ENCODE measurements at places on chromosomes 7 and 10. TPM values are rescaled to one million over a fixed set of nuclear protein-coding genes. Genes with fewer than 3 reads are reported as not detected.

Gene C10orf53
- not detected for total RNA-seq

Gene NKX6-2
- total RNA-seq, result not detected

DNA sequence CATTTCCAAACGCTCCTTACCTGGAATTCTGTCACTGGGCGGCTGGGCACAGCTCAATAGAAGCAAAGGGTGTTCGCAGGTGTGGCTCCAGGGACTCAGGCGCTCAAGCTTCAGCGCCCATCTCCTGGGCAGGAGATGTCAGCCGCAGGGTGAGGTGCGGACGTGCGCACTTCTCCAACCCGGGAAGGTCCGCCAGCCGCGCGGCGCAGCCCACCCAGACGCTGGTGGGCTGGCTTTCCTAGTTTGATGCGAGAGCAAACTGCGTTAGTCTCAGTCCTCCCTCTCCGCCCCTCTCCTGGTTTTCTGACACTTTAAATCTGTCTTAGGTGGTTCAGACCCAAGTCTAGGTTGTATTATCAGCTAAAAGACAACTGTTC lies 267 bp downstream of the CALCR start:
- no peaks in the 10 kb centered on the region for H3K4me1 ChIP-seq
- H3K36me3 ChIP-seq, result no peaks in the 10 kb centered on the region
- H3K4me3 ChIP-seq, result no peak overlapping the region
- DNase-seq, result no peak
- H3K27me3 ChIP-seq, result no peaks in the 10 kb centered on the region
- H3K27ac ChIP-seq, result no peak overlapping the region

DNA sequence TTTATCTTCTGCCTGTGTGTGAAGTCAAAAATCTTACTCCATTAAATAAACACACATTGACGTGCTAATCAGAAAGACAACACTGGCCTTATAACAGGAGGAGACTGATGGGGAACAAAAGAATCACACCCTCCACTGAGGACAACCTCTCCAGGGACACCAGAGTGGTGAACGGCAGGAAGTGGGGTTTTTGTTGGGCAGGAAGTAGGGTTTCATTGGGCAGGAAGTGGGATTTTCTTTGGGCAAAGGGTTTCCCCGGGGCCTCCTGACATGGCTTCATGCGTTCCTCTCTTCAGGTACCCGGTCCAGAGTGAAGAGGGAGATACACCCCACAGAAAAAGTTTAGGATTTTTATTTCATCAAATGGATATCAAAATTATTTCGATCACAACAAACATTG lies 30.6 kb downstream of the ADARB2 start:
- DNase-seq, result no peak
- no peak overlapping the region for H3K27ac ChIP-seq
- H3K36me3 ChIP-seq, result no peaks in the 10 kb centered on the region
- H3K27me3 ChIP-seq, result no peaks in the 10 kb centered on the region
- no peak overlapping the region for H3K4me3 ChIP-seq

DNA sequence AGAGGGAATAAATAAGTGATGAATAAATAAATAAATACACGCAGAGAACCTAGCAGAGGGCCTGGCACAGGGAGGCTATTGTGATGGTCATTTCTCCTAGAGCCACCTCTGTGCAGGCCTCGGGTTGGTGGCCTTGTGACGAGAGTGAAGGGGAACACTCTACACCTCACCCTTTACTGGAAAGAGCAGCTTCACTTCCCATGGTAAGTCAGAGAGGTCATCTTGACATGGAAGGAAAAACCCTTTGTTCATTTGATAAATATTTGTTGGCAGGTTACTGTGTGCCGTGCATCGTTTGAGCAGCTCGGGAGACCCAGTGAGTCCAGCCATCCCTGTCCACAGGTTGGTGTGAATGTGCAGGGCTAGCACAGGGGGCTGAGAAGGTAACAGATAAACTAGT lies 70.2 kb upstream of the PODXL start:
- DNase-seq, result no peak
- no peaks in the 10 kb centered on the region for H3K36me3 ChIP-seq
- H3K27me3 ChIP-seq, result no peaks in the 10 kb centered on the region
- H3K27ac ChIP-seq, result no peak overlapping the region
- H3K4me3 ChIP-seq, result no peak overlapping the region

DNA sequence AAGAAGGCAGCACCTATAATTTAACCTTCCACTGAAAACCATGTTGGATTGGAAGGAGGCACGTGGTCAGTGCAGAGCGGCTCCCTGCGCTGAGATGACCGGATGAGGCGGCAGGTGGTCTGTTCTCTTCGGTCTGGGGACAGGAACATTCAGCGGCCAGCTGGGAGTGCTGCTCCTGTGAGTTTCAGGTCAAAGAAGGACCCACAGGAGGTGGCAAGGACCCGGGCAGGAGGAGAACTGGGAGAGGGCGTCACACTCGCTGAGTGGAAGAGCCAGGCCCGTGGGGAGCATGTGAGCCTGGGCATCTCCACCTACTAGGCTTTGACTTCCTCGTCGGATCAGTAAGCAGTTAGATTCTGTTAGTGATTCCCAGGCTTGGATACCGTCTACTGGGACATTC lies 113.4 kb upstream of the SHH start:
- no peaks in the 10 kb centered on the region for H3K27me3 ChIP-seq
- no peak overlapping the region for H3K27ac ChIP-seq
- no peaks in the 10 kb centered on the region for H3K36me3 ChIP-seq
- H3K4me1 ChIP-seq, result no peaks in the 10 kb centered on the region
- H3K4me3 ChIP-seq, result no peak overlapping the region
- no peak for DNase-seq

GRCh38 chr10:112701211-112701877 lies 248.7 kb upstream of the TCF7L2 start:
- no peak overlapping the region for H3K27ac ChIP-seq
- no peak overlapping the region for H3K4me3 ChIP-seq
- H3K36me3 ChIP-seq, result no peaks in the 10 kb centered on the region
- no peaks in the 10 kb centered on the region for H3K4me1 ChIP-seq

Gene EIF5AL1
- total RNA-seq, result not detected

GRCh38 chr7:10122551-10123100 lies 851.0 kb upstream of the PHF14 start:
- no peak for DNase-seq
- H3K4me1 ChIP-seq, result no peaks in the 10 kb centered on the region
- H3K36me3 ChIP-seq, result no peaks in the 10 kb centered on the region
- H3K27ac ChIP-seq, result no peak overlapping the region
- no peak overlapping the region for H3K4me3 ChIP-seq
